Hematopoietic multipotent progenitor cell treated with erythropoietin and hydrocortisone succinate and interleukin-3 and kit ligand, for 15 days (in vitro differentiated cells): ENCODE measurements at places on chromosomes 6 and 20.

GRCh38 chr6:56758120-56758519, 115.4 kb upstream of the DST start:
- no peak for DNase-seq

DNA sequence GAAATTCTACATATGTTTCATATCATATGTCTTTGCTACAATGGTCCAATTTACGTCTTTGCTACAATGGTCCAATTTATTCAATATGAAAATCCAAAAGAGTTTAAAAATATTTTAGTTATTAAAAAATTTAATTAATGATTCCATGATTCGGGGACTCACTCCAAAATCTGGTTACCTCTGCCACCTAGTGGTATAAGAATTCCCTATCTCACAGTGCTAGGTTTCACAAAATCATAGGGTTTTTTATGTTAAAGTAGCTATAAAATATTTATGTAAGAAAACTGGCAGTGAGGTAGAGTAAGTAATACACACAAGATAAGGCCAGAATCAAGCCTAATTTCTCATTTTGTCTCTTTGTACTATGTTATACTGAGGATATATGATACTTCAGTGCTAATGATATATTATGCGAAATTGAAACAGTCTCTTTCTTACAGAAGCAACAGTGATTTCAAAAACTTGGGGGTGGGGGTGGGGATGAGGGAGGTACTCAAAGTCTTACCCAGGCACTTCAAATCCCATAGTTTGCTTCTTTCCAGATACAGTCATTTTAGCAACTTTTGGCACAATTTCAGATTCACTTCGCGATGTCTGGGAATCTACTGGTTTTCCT, 52.3 kb downstream of the HBS1L start:
- peak; percentile 66 for DNase-seq

DNA sequence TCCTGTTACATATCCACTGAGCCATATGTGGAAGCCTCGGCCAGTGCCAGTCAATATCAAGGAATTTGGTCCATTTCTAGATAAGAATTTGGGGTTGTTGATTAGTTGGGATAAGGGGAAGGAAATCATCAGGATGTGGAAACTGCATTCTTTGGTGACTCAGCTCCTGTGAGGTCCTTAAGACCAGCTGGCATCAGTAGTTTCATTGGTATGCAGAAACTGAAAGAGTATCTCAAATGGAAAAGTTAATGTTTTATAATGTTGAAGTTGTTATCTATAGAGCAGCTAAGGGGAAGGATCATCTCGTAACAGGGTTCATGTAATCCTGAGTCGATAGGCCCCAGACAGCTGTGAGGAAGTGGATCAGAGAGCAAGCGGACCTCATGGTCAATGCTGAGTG, 87.9 kb upstream of the PRND start:
- no peak for DNase-seq

DNA sequence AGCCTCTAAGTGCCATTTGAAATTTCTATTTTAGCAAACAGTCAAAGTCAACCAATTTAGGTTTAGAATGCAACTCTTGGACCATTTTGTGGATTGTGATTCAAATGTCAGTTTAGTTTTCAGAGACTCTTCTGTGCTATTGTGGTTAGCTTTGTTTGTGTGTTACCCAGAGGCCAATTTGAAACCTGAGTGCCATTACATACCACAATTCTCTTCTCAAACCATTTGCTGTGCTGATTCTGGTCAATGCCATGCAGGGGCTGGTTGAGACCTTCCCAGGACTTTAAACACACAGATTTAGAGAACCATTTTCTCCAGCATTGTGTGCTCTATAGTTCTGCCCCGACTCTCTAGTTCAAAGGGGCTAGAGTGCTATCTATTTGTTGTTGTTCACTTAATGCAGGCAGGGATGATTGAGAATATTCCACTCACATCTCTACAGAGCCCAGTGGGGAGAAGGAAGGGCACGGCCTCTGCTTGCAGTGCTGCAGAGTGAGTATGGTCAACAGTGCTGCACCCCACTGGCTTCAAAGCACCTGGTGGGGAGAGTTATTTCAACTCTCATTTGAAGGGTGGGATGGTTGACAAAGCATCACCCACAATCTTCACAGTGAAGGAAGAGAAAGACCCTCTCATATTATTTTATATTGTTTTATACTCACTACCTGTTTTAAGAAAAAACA, 738.2 kb downstream of the COL12A1 start:
- DNase-seq = no peak

DNA sequence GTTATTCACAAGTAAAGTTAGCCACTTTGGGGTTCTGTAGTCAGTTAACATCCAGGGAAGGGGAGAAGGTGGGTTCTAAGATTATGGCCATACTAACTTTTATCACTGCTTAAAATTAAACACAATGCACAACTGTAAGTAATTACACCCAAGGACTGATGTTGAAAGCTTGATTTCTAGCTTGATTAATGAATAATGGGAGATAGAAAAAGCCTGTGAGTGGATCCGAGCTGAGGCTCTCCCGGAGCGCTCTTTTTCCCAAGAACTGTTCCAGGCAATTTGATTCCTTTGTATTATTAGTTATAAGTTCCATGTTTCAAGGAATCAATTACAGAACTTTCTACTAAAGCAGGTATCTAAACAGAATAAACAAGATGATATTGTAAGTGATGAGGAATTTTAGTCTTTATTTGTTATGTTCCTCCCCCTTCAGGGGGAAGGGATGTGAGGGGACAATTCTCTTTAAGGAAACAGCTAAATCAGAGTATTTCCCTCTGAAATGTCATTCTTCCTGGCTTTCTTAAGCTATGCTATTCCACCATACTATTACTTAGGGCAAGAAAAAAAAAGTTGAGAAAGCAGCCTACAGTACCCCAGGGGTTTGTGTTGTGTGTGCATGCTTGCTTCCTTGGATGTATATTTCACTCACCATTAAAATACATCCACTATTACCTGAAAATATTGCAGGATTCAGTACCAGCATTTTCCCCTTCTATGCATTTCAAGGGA, 3.8 kb downstream of the TSHZ2 start:
- DNase-seq = no peak
